Activated CD8-positive, alpha-beta T cell treated with anti-CD3 and anti-CD28 coated beads for 36 hours (primary cell): ENCODE measurements at places on chromosomes 2 and 18. TPM values are rescaled to one million over a fixed set of nuclear protein-coding genes. Genes with fewer than 3 reads are reported as not detected.
A peak's percentile ranks its signal among the peaks of the same experiment; 100 is the strongest.

DNA sequence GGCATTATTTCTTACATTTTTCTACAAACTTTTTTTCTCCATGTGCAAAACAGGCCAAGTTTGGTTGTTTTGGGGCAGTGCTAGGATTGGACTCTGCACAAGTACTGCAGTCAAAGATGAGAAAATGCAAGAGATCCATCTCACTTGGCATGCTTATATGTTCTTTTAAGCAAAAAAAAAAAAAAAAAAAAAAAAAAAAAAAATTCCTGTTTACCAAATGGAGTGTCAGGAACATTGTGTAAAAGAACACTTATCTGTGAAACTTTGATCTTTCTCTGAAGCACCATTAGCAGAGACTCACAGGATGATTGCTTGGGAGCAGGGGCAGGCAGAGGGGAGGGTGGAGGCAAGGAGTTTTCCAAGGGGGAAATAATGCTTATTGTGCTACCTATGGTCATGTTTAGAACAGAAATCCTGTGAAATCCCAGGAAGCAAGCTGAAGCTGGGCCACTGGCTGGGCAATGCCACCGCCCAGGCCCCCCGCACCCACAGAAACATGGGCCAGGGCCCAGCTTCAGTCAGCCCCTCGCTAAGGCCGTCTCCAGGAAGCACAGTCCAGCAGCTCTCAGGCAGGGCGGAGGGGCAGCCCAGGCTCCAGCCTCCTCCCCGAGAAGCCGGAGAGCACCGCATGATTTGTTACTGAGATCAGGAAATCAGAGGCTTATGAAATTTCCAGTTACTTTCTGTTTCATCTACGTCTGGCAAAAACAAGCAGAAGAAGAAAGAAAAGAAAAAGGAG, 229.4 kb downstream of the ZNF516 start:
- H3K36me3 ChIP-seq = no peaks in the 10 kb centered on the region
- H3K4me1 ChIP-seq = no peaks in the 10 kb centered on the region
- no peak overlapping the region for H3K4me3 ChIP-seq
- no peak overlapping the region for H3K27ac ChIP-seq
- H3K27me3 ChIP-seq = peaks cover 4% of the 10 kb centered on the region

- peak; percentile 7 for DNase-seq
- peaks cover 3% of the 10 kb centered on the region for H3K4me1 ChIP-seq
- peaks cover 5% of the 10 kb centered on the region for H3K27me3 ChIP-seq
- no peak overlapping the region for H3K27ac ChIP-seq
- H3K4me3 ChIP-seq = no peak overlapping the region
These were observed 69.5 kb upstream of the TGIF1 start for GRCh38 chr18:3380384-3380961.

DNA sequence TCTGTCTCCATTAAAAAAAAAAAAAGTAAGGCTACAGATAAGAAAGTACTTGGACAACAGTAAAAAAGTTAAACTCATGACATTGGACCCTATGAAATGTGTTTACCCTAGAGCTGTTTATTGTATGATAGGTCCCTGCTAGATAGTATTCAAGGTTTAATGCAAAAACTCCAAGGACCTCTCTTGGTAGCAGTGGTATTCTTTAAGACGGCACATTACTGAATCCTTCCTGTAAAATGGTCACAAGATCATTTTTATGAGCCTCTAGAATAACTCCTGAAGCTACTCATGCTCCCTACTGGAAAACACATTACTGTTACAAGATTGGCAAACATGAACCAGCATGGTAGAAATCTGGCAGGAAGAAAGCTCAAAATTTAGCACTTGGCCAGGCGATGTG, 38.8 kb downstream of the GALM start:
- H3K36me3 ChIP-seq = peaks cover 28% of the 10 kb centered on the region
- H3K27ac ChIP-seq = no peak overlapping the region
- H3K27me3 ChIP-seq = no peaks in the 10 kb centered on the region
- H3K4me3 ChIP-seq = no peak overlapping the region
- DNase-seq = no peak

DNA sequence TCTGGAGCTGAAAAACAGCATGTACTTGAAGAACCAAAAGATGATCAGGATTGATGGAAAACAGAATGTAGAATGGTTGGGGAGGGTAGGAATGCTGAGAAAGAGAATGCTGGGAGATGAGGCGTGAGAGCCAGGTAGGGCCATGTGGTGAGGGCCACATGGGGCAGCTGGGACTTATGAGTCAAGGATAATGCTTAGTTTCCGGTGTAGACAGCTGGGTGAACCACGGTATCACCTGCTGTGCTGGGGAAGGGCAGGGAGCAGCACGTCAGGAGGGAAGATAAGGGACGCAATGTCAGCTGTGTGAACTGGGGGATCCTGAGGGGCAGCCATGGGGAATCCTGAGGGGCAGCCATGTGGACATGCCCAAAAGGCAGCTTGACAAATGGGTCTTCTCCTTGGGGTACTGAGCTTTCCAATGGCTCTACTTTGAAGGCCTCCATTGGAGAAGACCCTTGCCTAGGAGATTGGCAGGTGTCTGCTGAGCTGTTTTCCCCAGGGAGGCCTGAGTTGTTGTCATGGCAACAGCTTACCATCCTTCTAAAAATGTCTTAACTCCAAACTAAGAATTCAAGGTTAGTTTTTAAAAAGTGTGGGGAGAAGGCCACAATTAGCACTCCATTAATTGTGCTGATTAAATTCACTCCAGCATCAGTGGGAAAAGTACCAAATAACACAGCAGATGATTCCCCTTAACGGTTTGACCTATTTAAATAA, 51.1 kb downstream of the MTHFD2 start:
- H3K36me3 ChIP-seq = no peaks in the 10 kb centered on the region
- no peak for DNase-seq
- H3K4me3 ChIP-seq = no peak overlapping the region

- no peaks in the 10 kb centered on the region for H3K36me3 ChIP-seq
- DNase-seq = no peak
- no peaks in the 10 kb centered on the region for H3K4me1 ChIP-seq
- no peaks in the 10 kb centered on the region for H3K27me3 ChIP-seq
- H3K27ac ChIP-seq = no peak overlapping the region
- no peak overlapping the region for H3K4me3 ChIP-seq
These were observed 1036.5 kb downstream of the TMEM182 start for GRCh38 chr2:103798291-103798690.

DNA sequence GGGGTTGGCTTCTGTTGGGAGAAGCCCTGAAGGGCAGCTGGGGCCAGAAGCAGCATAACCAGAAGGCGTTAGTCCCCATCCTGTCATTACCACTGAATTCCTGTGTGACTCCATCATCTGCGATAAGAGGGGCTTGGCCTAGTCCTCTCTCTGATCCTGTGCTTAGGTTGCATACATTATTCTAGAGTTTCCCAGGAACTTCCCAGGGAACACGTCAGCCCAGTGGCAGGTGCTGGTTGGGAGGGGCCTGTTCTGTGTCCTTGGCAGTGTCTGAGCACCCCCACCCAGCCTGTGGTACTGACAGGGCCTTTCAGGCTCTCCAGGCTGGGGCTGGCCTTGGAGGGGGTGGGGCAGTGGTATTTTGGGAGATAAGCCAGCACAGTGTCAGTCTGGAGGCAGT, 4.5 kb upstream of the TOGARAM2 start:
- no peak overlapping the region for H3K27ac ChIP-seq
- no peaks in the 10 kb centered on the region for H3K27me3 ChIP-seq
- no peaks in the 10 kb centered on the region for H3K36me3 ChIP-seq

DNA sequence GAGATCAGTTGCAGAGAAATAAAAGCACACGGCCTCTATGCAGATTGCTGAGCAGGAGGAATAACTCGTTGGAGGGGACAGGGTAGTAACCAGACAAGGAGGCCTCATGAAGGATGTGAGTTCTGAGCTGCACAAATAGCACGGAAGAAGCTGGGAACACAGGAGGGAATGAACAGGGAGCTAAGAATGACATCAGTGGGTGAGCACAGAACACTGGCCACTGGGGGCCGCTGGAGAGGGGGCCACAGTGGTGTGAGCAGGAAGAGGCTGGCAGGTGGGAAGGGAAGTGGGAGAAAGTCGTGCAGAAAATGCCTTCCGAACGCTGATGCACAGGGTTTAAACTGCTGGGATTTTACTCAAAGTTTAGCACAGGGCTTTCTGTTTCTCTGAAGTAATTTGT, 61.0 kb downstream of the ZAP70 start:
- no peak for DNase-seq
- no peaks in the 10 kb centered on the region for H3K4me1 ChIP-seq
- no peaks in the 10 kb centered on the region for H3K27me3 ChIP-seq
- no peak overlapping the region for H3K4me3 ChIP-seq
- H3K27ac ChIP-seq = no peak overlapping the region
- H3K36me3 ChIP-seq = peaks cover 7% of the 10 kb centered on the region

- peaks cover 77% of the 10 kb centered on the region for H3K4me1 ChIP-seq
- no peak overlapping the region for H3K4me3 ChIP-seq
- no peak for DNase-seq
- peak overlapping the region; percentile 61 for H3K27ac ChIP-seq
- peaks cover 17% of the 10 kb centered on the region for H3K36me3 ChIP-seq
- no peaks in the 10 kb centered on the region for H3K27me3 ChIP-seq
These were observed 77.2 kb upstream of the STK17B start for GRCh38 chr2:196248467-196249094.

- H3K27ac ChIP-seq = no peak overlapping the region
- H3K27me3 ChIP-seq = no peaks in the 10 kb centered on the region
- no peaks in the 10 kb centered on the region for H3K4me1 ChIP-seq
- H3K36me3 ChIP-seq = peaks cover 28% of the 10 kb centered on the region
- DNase-seq = no peak
These were observed 113.6 kb downstream of the RNF144A start for GRCh38 chr2:7030810-7031209.

KIF5C gene
- total RNA-seq = 11.1 TPM

FZD7 gene
- total RNA-seq = 0.70 TPM

CNTNAP5 gene
- total RNA-seq = not detected

ACMSD gene
- total RNA-seq = not detected

GAL3ST2 gene
- 0.89 TPM for total RNA-seq

IL36G gene
- not detected for total RNA-seq
